ENCODE measurements at places on chromosomes 7 and 10.

- no peak overlapping the region for H3K4me3 ChIP-seq
- no peaks in the 10 kb centered on the region for H3K36me3 ChIP-seq
- no peak for DNase-seq
- no peaks in the 10 kb centered on the region for H3K27me3 ChIP-seq
- H3K4me1 ChIP-seq: no peaks in the 10 kb centered on the region
- no peak overlapping the region for H3K27ac ChIP-seq
Measured at GRCh38 chr7:135282561-135283254, 49.1 kb downstream of the STRA8 start.

GRCh38 chr10:104638861-104639589, 2.1 kb upstream of the SORCS3 start:
- no peak for DNase-seq
- H3K4me3 ChIP-seq: no peak overlapping the region
- H3K36me3 ChIP-seq: no peaks in the 10 kb centered on the region
- no peak overlapping the region for H3K27ac ChIP-seq
- H3K27me3 ChIP-seq: peaks cover 4% of the 10 kb centered on the region
- H3K4me1 ChIP-seq: no peaks in the 10 kb centered on the region

DNA sequence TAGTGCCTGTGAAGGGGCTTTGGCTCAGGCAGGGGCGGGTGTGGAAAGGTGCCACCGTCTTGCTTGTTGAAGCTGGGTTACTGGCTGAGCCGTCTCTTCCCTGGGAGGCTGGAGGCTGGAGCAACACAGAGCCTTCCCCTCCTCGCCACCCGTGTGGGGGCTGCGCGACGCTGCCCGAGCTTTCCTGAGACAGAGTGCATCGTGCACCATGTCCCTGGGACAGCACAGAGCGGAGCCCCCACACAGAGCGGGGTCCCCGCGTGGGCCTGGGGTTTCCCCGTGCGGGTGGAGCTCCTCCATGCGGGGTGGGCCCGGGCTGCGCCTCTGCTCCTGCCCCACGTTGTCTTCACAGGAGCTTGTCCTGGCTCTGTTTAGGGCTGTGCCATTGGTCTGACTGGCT, 69.9 kb downstream of the INPP5A start:
- no peaks in the 10 kb centered on the region for H3K27me3 ChIP-seq
- H3K4me1 ChIP-seq: peaks cover 25% of the 10 kb centered on the region
- H3K36me3 ChIP-seq: no peaks in the 10 kb centered on the region
- DNase-seq: no peak
- no peak overlapping the region for H3K27ac ChIP-seq

DNA sequence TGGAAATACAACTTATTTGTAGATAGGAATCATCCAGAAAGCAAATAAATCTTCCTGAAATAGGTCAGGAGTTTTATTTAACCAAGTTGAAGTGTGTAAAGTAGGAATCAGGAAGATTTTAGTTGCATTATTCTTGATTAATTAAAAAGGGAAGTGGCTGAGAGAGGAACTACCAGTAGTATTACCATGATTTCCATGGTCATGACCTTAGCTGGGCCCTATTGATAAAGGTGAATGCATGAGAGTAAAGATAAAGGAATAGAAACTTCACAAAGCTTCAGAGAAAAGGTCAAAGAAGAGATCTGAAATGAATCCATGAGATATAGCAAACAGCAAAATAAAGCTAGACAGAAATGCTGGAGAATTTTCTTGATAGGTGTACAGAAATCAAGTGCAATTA, 46.2 kb upstream of the DLX6 start:
- H3K4me3 ChIP-seq: no peak overlapping the region
- H3K36me3 ChIP-seq: no peaks in the 10 kb centered on the region
- no peak overlapping the region for H3K27ac ChIP-seq
- no peaks in the 10 kb centered on the region for H3K4me1 ChIP-seq

DNA sequence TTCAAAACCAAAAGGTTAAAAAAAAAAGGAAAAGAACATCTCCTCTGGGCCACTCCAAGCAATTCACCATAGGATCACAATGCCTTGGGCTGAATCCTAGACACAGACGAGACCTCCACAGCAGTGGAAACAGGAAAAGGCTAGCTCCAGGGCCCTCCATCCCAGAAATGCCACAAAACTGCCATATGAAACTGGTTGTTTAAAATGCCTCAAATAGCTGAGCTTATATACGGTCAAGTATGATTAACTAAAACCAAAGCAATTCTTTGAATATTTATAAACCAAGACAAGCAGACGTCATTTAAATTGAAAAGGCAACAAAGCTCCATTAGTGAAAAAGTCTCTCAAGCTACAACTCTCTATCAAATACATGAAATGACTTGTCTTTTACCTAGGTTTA, 63.1 kb downstream of the DOCK4 start:
- no peaks in the 10 kb centered on the region for H3K4me1 ChIP-seq
- H3K27ac ChIP-seq: no peak overlapping the region
- H3K4me3 ChIP-seq: no peak overlapping the region
- no peaks in the 10 kb centered on the region for H3K27me3 ChIP-seq
- no peaks in the 10 kb centered on the region for H3K36me3 ChIP-seq
- DNase-seq: no peak

- DNase-seq: peak; percentile 70
- no peaks in the 10 kb centered on the region for H3K36me3 ChIP-seq
- H3K4me1 ChIP-seq: no peaks in the 10 kb centered on the region
- H3K4me3 ChIP-seq: peak overlapping the region; percentile 44
Measured at GRCh38 chr10:59362959-59363381, 621 bp upstream of the FAM13C start.

DNA sequence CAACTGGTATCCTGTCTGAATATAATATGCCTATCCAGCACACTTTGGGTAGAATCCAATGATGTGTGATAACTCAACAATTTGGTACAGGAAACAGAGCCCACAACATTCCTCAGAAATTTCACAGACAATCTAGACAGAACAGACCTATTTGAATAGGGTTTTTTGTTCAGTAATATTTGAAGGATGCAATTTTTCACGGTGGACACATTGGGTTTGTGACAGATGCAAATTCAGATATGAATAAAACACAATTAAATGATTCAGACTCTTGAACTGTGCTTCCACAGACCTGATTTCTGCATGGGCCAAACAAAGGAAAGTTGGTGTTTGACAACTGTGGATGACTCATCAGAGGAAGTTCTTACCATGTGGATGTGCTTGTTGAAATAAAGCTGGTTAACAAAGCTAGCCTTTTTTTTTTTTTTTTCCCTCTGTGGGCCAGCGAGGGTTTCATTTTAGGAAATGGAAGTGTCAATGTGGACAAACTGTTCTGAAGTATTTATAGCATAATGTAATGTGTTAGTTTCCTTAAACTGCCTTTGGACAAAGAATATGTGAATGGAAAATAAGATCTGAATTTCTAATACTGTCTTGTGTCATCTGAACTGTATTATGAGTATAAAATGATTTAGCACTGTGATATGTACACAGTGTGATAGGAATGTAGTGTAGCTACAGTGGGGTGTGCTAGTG, 43.2 kb upstream of the FAM133B start:
- H3K4me1 ChIP-seq: peaks cover 7% of the 10 kb centered on the region
- DNase-seq: no peak
- H3K27ac ChIP-seq: peak overlapping the region; percentile 13
- no peaks in the 10 kb centered on the region for H3K27me3 ChIP-seq
- H3K4me3 ChIP-seq: no peak overlapping the region
- H3K36me3 ChIP-seq: no peaks in the 10 kb centered on the region

Measured in uterus (tissue), 4 donors.